Activated T-cell treated with anti-CD3 and anti-CD28 coated beads for 24 hours (primary cell): ENCODE measurements at places on chromosomes 5 and 9.

- DNase-seq = no peak
Observed at GRCh38 chr5:19638461-19638860, 349.5 kb downstream of the CDH18 start.

DNA sequence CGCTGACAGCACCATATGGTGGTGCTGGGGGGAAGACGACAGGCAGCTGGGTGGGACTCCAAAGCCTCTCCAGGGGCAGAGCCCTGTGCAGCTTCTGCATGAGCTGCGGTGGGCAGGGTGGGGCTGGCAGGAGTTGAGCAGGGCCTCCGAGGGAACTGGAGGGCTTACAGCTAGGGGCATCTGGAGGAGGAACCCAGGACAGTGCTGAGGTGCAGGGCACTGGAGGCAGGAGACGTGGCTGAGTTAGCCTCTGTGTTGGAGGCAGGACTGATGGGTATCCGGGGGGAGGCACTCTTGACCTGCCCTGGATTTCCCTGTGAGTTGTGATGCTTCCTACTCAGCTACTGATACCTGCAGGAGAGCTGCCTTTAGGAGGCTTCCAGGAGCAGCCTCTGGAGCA, 45.0 kb downstream of the TENT4A start:
- DNase-seq = no peak

- DNase-seq = no peak
Observed at GRCh38 chr5:28954074-28954473, 1915.7 kb upstream of the CDH9 start.

DNA sequence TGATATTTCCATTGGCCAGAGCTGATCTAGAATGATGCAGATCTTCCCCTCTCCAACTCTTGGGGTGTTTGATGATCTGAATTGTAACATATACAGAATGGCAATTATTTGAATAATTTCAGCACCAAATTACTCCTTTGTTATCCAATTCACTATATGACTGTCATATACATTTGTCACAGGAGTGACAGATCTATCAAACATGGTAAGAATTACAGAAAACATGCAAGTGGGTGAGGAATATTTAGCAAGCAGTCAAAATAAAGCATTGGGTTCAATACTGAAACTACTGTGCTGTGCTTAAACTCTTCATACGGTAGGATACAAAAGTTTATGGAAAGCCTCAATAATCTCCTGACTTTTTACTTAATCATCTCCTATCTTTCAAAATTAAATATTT, 8.8 kb downstream of the MPDZ start:
- DNase-seq = no peak

DNA sequence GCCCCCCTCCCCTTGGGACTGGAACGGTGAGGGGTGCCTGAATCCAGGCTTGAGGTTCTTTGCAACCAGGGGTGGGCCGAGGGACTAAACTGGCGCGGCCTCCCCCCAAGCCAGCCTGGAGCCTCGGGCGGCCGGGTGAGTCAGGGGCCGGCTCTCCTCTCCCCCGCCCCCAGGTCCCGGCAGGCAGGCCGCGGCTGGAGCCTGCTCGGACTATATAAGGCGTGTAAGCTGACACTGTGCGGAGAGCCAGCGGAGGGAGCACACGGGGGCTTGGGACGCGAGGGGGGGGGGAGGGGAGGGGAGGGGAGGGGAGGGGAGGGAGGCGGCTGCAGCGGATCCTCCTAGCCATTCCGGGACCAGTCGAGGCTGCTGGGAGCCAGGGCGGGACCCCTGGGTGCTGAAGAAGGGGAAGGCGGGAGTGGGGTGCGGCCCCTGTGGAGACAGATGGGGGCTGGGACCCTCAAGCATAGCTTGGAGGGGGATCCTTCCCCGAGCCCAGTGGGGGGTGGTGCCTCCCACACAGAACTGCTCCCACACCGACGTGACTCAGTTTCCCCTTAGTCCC, 595 bp downstream of the PDLIM7 start:
- no peak for DNase-seq

GRCh38 chr9:135480071-135480939, 723 bp downstream of the PPP1R26 start:
- no peak for DNase-seq

DNA sequence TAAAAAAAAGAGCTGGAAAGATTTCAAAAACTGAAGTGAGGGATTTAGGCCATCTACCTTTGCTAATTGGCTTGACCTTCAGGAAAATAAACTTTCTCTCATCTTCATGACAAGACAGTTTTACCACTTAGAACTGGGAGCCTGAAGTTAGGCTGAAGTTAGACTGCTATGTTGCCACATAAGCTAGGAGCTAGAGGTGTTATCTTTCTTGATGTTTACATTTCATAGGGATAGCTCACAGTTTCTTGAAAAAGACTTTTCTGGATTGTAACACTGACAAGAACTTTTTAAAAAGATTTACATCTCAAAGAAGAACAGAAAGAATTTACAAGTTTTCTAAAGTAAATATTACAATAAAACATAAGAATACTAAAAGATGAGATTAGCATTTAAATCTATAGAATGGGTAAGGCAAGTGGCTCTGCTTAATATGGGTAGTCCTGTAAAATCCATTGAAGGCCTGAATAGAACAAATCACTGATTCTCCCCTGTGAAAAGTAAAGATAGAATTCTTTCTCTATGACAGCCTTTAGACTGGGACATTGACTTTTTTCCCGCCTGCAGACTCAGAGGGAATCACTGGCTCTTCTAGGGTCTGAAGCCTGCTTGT, 1665.4 kb upstream of the CDH9 start:
- DNase-seq = no peak

DNA sequence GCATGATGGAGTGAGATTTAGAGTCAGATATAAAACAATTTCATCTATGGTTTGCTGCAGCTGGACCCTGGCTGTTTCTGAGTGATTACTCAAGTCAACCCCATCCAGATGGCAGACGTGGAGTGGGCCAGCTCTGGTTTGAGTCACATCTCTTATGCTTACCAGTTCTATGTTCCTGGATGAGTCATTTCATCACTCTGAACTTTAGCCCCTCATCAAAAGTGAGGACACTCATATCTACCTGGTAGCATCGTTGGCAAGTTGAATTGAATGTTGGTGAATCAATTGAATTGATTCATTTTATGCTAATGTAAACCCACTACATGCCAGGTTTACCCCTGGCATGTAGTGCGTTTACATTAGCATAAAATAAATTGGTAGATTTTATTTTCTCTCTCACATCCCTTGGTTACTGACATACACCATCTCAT, 176.4 kb downstream of the FGF18 start:
- no peak for DNase-seq

DNA sequence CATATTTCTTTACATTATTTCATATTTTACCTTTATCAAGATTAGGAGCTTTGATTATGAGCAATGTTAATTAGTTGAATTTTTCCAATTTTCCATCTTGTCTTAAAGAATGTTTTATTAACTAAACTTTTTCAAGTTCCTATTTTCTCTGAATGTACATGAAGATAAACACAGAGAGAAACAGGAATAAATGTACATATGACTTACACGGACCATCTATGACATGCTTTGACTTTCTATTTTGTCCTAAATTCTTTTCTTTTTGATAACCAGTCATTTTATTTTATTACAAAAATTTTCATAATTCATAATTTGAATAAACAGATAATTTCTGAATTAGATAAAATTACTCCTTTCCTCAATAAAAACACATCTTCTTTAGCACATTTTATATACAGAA, 1038.8 kb upstream of the ARRDC3 start:
- DNase-seq = no peak

GRCh38 chr9:135662758-135663450, at the start of gene LCN9:
Gene LCN9 (plus strand): TSS chr9:135663309. CDS start chr9:135663322, 13 bp downstream.
- DNase-seq = no peak

- DNase-seq = no peak
Observed at GRCh38 chr5:67013719-67014118, 182.9 kb downstream of the CD180 start.

GRCh38 chr9:117782931-117783788, 79.0 kb downstream of the TLR4 start:
- peak; percentile 25 for DNase-seq

DNA sequence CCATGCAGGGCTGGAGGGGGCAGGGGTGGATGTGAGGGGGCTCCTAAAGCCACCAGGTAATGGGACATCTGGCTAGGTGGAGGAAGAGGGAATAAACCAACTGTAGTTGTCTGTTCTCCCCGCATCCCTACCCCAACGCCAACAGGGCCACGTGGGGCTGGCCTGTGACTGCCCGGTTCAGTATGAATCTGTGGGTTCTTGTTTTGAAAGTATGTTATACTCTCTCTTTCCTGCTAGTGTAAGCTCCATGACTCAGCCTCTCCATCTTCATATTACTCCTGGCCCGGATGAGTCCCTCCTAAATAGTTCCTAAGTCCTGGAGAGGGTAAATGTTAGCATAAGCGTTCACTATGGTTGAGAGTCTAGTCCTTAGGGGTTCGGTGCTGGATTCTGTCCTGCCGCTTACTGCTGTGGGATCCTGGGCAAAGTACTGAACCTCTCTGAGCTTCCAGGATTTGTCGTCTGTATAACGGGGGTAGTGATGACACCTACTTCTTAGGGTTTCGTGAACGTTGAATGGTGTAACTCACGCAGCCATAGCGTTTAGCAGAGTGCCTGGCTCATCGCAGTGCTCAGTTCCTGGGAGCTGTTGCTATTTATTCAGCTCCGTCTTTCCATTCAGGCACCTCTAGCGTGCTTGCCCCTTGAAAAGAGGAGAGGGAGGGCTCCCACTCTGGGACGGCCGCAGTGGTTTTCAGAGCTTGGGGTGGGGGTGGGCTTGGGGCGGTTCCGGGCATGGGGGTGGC, 28.8 kb downstream of the LHX2 start:
- no peak for DNase-seq

GRCh38 chr9:26471261-26471660, 421.3 kb downstream of the CAAP1 start:
- DNase-seq = no peak

- DNase-seq = no peak
Observed at GRCh38 chr5:140261403-140262171, 41.3 kb downstream of the PFDN1 start.

GRCh38 chr5:159105145-159106053, 5.7 kb upstream of the EBF1 start:
- no peak for DNase-seq

GRCh38 chr5:136031711-136032110, 2.9 kb downstream of the TGFBI start:
- no peak for DNase-seq

DNA sequence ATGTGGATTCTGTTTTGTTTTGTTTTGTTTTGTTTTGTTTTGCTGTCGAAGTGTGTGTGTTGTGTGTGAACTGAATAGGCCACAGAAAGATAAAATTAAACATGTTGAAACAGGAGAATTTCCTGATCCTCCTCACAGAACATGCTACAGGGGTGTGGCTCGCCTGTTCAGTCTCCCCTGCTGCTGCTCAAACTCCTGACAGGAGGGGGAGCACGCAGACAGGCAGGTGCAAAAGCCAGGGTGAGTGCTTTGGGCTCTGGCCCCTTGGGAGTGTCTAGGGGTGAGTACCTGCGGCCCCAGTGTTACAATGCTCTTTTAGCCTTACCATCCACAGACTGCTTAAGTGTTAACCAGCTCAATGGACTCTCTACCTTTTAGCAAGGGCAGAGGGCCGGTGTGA, 473.5 kb downstream of the MAT2B start:
- DNase-seq = no peak

DNA sequence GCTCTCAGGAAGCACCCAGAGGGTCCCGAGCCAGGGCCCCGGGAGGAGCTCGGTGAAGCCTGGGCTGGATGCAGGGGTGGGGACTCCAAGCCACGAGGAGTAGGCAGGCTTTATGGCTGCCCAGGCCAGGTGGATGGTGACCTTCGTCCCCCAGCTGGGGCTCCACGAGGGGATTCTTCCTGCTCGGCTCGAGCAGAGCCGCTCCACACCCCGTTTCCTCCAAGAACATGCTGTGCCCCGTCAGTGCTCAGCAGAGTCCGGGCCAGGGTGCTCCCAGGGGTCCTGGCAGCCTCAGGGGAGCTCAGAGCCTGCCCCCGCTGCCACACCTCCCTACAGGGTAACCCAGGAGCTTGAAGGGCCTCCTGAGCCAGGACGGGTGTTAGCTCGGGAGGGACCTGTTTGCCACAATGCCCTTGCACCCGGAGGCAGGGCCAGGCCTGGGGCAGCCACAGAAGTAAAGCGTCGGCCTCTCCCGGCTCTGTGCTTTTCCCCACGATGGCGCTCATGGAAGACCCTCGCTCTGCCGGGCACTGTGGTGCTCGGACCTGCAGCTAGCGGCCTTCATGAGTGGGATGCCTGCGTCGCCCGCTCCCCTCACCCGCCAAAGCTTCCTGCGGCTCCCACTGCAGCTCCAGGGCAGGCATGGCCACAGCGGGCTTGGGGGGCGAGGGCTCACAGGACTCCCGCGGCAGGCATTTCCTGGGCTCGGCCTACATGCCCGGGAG, 86.8 kb downstream of the KCNT1 start:
- no peak for DNase-seq

DNA sequence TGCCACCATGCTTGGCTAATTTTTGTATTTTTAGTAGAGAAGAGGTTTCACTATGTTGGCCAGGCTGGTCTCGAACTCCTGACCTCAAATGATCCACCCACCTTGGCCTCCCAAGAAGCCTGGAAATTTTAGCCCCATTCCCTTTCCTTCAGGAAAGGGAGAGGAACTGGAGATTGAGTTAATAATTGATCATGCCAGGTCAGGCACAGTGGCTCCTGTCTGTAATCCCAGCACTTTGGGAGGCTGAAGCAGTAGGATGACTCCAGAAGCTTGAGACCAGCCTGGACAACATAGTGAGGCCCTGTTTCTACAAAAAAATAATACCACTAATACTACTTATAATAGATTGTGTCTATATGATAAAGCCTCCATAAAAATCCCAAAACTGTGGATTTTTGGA, 124.6 kb downstream of the UNC13B start:
- DNase-seq = no peak

- no peak for DNase-seq
Observed at GRCh38 chr9:37575511-37575914, 667 bp downstream of the FBXO10 start.

GRCh38 chr9:79284081-79284480, 287.7 kb upstream of the TLE4 start:
- DNase-seq = no peak

GRCh38 chr9:14312719-14313377, 1.1 kb downstream of the NFIB start:
- DNase-seq = no peak

DNA sequence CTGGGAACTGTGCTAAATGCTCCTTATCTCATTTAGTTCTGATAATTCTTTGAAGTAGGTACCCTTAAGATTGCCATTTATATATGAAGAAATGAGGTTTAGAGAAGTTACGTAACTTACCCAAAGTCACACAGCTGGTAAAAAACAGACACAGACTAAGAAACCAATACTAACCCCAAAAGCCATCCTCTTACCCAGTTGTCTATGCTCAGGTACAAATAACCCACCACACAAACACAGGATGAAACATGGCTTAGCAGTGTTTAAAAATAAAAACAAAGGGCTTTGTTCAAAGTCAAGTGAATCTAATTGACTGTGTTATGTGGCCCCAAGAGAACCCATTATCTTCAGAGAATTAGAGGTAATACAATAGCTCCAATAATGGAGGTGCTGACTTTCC, 37.0 kb upstream of the IL7R start:
- DNase-seq = no peak

DNA sequence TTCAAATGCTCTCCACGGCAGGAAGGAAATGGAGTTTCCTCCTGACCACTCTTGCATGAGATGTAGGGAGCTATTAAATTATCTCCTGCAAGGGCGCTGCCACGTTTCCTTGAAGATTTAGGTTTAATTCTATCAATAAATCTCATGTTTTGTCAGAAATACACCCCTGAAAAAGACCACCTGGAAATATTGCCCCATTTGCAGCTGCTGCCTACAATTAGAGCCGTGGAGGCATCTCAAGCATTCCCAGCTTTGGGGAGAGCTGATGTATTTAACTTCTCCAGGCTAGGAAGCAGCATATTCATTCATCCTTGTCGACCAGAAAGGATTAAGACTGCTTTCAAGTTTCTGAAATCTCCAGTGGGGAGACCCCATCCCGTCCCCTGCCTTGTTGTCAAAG, 40.5 kb downstream of the CCNJL start:
- DNase-seq = no peak
